ENCODE measurements at places on chromosomes 16 and 17. TPM values are rescaled to one million over a fixed set of nuclear protein-coding genes. Genes with fewer than 3 reads are reported as not detected.

DNA sequence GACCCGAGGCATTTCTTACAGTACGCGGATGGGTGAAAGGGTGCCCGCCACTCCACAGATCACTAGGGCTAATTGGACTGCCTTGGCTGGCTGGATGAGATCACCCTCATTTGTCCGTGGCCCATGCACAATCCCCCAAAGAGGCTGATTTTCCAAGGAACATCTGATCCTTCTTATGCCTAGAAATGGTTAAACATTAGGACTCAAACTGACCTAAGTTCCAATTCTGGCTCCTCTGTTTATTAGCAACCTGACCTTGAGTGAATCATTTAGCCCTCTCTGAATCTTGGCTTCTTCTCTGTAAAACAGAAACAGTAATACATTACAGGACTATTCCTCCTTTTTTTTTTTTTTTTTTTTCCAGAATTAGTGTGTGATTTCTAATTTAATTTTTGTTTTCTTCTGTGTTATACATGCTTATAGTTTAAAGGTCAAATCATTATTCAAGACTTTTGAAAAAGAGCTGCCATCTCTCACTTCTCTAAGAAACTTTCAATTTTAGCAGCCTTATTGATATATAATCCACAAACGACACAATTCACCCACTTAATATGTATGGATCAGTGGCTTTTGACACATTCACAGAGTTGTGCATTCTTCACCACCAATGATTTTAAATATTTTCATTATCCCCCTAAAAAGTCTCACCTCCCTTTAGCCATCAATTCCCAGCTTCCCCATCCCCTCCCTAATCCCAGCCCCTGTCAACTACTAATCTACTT is 45.4 kb upstream of the TMEM132E start:
- DNase-seq = no peak

DNA sequence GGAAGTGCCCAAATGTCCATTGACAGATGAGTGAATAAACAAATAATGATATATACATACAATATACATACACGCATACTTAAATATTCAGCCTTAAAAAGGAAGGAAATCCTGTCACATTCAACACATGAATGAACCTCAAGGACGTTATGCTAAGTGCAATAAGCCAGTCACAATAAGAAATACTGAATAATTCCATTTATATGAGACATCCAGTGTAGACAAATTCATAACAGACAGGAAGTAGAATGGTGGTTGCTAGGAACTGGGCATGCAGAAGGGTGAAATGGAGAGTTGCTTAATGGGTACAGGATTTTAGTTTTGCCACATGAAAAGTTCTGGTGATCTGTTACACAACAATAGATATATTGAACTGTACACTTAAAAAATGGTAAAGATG is 8.8 kb upstream of the ITGB4 start:
- no peak for DNase-seq

DNA sequence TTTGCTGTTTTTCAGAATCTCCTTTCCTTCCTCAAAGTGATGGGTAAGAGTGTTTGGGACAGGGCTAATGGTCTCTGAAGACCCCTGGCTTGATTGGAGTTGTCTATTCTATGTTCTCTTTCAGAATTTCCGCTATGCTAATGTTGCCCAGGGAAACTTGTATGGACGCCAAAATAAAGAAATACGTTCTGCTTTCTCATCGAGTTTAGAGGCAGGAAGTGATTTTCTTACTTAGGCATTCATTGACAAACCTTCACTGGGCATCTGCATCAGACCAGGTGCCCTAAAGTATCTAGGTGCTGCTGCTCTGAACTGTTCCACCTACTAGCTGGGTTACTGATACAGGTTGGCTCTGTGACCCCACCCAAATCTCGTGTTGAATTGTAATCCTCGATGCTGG is 787.9 kb upstream of the EEF2KMT start:
- no peak for DNase-seq

DNA sequence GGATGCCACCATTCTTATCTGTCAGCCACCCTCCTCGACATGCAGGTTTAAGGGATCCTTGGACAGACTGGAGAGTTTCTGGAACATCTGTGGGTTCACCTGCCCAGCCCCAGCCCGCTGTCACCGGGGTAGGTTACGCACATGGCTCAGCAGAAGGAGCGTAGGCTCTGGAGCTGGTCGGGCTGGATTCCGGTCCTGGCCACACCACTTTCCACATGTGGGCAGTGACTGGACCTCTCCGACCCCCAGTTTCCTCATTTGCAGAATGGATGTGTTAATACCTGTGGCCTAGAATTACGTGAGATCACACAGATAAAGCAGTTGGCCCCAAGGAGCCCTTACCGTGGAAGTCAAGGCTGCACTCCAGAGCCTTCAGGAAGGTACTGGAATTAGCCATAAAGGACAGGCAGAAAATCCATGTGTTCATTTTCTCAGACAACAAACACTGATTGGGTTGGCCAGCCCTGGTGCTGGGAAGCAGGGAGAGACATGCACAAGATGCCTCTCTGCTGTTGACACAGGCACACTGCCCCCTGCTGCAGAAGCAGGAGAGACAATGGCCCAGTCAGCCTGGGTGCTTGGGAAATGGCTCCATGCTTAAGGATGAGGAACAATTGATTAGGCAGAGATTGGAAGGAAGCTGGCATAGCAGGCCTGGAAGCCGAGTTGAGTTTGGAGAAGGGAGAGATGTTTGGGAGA is 58.8 kb downstream of the SF3B3 start:
- DNase-seq = peak; percentile 37

DNA sequence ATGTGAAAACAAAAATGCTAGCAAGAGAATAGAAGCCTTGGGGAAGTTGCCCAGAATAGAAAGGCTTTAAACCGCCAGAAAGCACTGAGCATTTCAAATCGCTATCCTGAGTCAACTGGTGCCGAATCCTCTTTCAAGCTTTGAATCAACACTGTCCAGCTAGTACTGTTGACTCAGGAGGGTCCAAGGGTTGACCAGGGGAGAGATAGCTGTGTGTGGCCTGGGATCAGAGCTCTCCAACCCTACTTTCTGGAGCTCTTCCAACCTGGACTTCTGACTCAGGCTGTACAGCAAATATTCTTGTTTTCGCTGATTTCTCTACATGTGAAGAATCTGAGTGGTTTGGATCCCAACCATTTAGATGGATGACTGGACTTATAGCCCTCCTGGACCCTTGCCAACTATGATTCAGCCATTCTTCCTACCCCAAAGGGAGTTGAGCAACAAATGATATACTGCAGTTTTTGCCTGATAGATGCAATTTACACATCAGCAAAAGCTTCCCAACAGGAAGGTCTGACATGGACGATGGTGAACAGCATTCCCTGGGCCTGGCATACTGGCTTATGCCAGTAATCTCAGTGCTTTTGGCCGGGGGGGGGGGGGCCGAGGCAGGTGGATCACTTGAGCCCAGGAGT is 154.0 kb upstream of the SDK2 start:
- no peak for DNase-seq

DNA sequence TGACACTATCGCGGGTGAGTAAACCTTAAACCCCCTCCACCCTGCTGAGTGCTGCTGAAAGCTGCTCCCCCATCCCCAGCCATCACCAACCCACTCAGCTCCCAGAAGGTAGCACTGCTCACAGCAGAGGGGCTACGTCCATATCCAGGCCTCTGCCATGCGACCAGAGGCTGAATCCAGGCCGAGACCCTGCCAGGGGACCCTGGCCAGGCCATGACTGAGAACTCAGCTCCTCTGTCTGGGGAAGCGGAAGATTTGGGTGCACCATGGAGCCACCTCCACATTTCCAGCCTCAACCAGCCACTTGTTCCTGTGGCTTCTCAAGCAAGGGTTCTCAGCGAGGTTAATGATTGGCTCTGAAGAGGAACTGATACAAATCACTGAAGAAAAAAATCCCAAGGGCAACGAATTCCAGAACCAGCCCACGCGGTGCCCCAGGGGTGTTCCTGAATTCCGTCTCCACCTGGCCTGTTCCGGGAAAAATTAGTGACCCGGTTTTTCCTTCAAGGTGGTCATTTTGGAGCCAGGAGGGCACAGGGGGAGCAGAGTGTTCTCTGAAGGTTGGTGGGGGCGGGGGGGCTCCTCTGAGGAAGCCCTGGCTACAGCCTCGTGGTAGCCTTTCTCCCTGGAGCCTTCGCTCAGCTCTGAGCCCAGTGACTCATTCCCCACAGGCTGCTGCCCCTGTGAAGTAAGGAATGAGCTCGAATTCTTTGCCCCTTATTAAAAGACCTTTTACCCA is 9.3 kb upstream of the SLC16A5 start:
- no peak for DNase-seq

The TBC1D3K gene
- total RNA-seq = not detected

The FBXW10 gene
- 0.17 TPM for total RNA-seq

The PPP1R1B gene
- total RNA-seq = 2.0 TPM

The TRIM72 gene
- 0.03 TPM for total RNA-seq
